ENCODE measurements at places on chromosomes 16 and 17. TPM values are rescaled to one million over a fixed set of nuclear protein-coding genes. Genes with fewer than 3 reads are reported as not detected.

The AANAT gene
- total RNA-seq: not detected

The CCDC182 gene
- total RNA-seq: not detected

The CHST5 gene
- 0.24 TPM for total RNA-seq

The LPO gene
- total RNA-seq: 0.16 TPM

All from progenitor cell of endocrine pancreas (in vitro differentiated cells).